ENCODE measurements at places on chromosomes 6 and 20.

- no peak for DNase-seq
Measured at GRCh38 chr20:59069026-59069425, 26.4 kb upstream of the PRELID3B start.

DNA sequence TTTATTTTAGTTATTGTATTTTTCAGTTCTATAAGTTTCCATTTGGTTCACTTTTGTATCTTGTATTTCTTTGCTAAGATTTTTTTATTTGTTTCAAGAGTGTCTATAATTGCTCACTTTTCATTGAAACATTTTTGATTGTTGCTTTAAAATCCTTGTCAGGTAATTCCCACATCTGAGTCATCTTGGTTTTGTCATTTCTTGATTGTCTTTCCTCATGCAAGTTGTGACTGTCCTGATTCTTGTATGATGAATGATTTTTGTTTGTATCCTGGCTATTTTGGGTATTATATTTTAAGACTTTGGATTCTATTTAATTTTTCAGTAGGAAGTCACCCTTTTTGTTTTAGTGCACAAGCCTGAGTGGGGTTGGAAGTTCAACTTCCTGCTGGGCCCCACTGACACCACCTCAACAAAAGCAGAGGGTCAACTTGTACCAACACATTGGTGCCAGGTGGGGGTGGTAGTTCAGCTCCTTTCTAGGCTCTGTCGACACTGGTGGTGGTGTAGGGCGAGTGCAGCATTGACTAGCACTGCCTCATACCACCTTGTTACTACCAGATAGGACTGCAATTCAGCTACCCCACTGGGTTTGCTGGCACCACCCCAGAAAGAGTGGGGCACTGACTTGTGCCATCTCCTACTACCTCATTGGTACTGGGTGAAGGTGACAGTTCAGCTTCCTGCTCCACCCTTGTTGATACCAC is 8.8 kb downstream of the RSPH3 start:
- DNase-seq, result no peak

GRCh38 chr20:39880890-39881289 is 808.1 kb downstream of the MAFB start:
- no peak for DNase-seq

GRCh38 chr20:10209091-10209490 is 9.5 kb upstream of the SNAP25 start:
- DNase-seq, result no peak

- no peak for DNase-seq
Measured at GRCh38 chr6:112193117-112193516, 61.2 kb downstream of the LAMA4 start.

DNA sequence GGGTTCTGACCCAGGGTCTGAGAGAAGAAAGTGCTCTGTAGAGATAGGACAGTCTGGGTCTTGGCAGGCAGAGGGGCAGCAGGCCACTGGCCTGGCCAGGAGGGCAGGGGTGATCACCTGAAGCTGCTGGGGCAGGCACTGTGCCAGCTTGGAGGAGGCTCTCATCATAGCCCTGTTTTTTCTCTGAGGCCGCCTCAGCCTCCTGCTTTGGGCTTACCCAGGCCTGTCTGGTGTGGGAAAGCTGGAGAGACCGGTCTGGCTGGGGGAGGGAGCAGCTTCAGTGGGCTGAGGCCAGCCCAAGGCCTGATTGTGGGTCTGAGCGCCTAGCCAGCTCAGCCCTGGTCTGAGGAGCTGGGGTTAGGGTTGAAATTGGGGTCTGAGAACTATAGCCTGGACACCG is 3.9 kb downstream of the LPIN3 start:
- no peak for DNase-seq

DNA sequence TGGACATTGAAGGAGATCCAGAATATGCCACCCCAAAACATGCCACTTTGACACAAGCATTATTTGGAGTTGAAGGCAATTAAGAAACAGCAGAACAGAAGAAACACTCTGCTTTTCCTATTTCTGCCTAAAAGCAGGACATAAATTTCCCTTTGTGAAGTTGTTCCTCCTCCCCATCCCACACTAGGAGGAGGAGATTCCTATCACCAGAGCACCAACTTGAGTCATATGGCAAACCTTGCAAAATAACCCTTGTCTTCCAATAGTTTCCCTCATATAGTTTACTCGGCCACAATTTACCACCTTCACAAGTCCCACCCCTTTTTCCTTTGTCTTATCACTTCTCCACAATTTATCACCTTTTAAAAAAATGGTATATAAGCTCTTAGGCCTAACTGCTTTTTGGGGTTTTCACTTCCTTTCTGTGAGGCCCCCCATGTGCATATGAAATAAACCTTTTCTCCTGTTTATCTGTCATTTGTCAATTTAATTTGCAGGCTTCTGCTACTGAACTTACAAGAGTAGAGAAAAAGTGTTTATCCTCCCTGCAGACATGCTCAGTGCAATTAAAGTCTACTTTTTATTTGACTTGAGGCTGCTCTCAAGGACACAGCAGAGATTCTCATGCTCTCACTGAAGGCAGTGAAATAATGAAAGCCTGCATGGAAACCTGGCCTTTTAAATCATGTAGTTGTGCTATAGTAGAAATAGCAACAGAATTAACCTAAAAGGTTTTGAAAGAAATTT is 2.8 kb upstream of the RAB23 start:
- DNase-seq, result no peak

DNA sequence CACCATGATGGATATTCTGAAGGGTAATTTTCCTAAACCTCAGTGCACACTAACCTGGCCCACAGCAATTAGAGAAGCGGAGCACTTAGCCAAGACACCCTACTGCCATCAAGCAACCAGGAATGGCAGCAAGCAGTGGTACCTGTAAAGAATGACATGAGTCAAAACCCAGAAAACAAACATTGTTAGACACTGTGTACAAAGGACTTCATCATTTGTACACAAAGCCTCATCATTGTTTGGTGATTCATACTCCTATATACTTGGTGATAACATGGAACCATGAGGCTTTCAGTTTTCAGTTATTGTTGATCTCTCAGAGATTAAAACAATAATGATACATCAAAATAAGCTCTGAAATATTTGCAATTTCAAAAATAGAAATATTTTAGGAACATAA is 74.6 kb downstream of the MLIP start:
- no peak for DNase-seq

DNA sequence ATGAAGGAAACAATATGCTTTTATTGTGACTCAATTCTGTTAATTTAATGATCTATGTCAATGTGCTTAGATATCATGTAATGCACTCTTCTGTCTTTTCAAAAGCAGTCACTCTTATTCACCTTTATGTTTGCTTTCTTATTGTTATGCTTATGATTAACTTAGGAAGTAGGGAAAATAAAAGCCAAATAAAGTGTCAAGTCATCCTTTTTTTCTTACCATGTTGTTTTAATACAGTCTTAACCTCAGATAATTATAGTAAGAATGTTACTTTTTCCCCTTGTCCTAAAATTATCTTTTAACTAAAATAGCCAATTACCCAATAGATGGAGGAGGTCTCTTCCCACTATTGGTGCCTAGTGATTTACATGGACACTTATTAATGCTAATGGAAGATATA is 72.6 kb downstream of the TFAP2B start:
- no peak for DNase-seq

DNA sequence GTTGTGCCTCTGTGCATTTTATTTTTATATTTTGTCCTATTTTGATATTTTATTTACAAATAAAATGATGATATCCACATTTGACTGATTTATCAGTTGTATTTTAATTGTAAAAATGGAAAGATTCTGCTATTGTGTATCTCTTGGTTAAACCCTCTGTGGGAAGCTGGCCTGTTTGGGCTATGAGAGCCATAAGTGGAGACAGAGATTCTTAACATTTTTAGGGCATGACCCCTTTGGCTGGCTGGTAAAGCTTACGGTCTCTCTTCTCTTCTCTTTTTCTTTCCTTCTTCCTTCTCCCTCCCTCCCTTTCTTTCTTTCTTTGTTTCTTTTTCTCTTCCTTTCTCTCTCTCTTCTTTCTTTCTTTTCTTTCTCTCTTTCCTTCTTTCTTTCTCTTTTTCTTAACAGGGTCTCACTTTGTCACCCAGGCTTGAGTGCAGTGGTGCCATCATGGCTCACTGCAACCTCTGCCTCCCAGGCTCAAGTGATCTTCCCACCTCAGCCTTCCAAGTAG is 172.3 kb upstream of the CDYL start:
- DNase-seq, result no peak

DNA sequence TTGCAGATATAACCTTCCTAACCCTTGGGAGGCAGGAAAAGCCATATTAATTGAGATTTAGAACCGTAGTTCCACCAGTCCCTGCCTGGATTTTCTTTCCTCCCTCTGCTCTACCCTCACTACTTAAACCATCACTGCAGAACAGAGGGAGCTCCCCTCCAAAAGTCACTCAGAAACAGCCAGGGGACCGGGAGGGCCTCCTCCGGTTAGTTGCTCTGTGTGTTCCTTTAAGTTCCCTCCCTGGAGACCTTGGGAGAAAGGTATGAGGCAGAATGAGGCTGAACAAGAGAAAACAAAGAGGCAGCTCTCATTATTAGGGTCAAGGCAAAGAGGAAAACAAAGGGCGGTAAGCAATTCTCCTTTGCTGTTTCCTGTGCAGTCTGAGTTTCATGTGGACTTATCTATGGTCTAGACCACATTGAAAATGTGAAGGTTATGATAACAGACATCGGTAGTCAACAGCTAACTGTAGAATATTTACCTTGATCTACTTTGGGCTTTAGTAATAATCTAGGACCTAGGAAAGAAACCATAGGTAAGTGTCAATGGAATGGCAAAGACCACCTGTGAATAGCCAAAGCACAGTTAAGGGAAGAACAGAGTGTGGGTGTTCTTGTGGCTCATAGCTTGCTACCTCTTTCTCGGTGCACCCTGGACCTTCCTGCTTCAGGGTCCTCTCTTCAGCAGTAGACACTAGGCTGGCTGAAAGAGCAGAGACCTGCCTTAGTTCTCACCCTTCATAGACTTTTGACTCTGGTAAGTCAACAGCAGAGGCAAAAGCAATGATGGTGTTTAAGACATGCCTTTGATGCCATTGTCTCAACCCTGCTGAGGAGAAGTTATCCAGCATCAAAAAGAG is 250.9 kb upstream of the CITED2 start:
- no peak for DNase-seq

GRCh38 chr6:55276745-55277530 is 50.3 kb upstream of the GFRAL start:
- no peak for DNase-seq

DNA sequence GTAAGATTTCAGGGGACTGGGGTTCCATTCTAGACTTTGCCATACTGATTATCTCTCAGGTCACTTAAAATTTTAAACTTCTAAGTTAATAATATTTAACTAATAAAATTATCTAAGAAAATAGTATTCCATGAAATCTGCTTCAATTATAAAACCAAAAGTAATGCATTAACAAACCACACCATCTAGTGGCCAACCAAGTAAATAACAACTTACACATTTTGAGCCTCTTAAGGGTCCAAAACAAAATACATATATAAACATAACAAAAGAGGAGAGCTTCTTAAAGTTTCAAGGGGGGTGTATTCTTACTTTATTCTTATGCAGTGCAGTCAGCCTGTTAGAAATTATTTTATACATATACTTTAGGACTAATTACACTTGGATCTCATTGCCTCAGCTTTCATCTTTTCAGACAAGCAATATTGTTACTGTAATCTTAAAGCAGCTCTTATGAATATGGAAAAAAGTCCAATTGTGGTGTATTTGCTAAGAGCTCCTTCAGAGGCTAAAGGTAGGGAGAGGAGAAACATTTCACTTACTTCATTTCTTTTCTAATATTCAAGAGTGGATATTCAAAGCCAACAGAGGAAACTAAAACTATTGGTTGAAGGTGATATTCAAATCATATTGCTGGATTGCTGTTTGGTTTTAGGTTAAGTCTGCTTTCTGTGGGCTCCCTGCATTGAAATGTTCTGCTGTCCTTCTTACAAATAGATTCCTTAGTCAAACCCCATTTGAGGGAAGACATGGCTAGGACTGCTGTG is 199.7 kb upstream of the SIM1 start:
- DNase-seq, result no peak
